ENCODE measurements at places on chromosomes 12 and 14.

DNA sequence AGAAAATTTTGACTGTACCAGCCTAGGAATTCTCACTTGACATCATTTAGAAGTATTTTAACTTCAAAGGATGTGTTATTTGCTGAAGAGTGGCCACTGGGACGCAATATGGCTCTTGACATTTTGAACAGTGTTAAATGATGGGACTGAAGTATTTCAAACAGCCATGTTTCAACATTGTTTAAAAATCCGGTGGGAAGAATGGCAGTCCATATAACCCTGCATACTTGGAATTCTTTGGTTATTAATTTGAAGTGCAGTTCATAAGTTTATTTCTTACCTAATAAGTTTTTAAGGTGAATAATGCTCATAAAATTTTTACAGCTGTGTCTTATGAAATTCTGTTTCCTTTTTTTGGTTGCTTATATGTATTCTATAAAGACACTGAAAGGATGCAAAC lies 8.3 kb downstream of the TMTC2 start:
- DNase-seq, result no peak

DNA sequence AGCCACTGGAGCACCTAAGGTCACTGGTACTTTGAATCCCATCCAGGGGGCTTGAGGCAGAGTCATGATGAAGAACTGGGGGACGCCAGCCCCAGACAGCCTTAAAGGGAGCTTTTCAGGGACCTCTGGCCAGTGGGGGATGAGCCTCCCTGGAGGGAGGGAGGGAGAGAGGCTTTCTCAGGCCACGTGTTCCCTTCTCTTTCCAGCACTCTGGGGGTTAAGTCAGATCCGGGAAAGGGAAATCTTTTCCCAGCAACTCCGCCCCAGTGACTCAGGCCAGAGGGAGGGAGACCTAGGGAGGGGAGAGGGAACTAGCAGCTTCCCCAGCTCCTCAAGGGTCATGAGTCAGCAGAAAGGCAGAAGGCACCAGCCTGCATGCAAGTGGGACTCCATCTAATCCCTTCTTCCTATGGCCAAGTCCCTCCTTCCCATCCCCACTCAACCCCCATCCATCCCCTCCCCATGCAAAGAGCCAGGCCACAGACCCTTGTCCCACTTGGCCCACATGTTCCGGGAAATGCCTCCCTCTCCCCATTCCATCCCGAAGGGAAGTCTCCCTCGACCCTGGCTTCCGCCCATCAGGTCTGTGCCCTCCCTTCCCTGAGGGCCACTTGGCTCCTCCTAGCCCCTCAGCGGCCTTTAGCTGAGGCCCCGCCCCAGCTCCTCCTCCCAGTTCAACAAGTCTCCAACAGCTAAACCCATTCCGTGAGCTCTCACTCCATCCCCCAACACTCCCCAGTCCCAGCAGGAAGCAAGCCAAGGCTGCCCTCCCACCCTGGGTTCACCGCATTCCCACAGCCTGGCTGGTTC lies 5.6 kb downstream of the TNFRSF1A start:
- DNase-seq, result peak; percentile 92

DNA sequence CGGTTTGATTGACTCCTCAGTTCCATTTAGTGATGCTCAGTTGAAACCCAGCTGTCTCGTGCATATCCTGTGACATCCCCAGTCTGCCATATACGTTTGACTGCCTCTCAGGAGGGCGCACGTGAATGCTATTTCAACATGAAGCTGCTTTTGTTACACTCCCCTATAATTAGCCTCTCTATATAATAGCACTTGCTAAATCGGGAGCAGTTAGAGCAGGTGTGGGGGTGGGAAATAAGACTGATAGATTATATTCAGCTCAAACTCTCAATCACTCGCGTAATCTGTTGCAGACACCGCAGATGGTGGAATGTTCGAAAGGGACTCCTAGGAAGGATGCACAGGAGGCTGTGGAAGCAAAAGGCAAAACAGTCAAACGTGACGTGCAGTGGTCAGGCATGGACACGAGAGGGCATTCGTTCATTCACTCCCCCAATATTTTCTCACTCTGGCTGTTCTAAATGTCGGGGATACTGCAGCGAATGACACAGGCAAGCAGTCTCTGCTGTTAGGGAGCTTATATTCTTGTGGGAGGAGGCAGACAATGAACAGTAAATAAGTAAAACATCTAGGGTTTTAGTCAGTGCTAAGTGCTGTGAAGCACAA lies 29.8 kb downstream of the KCNA1 start:
- no peak for DNase-seq

DNA sequence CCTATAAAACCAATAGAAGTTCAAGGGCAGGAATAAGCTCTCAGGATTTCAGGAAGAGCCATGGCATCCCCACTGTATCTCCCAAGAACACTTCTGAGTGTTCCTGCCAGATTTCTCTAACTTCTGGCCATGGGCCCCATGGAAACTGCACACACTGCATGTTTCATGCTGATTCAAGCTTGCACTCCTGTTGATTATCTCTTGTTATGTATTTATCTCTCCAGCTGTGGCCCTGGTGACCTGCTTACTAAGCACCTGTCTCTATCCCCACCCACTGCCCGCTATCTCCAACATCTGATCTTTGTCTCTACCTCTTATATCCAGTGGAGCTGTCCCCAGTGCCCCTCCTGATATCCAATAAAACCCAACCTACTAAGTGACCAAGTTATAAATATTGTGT lies 285.3 kb downstream of the PDZRN4 start:
- DNase-seq, result no peak

GRCh38 chr14:55267820-55268219 lies 3.4 kb upstream of the FBXO34 start:
- no peak for DNase-seq

DNA sequence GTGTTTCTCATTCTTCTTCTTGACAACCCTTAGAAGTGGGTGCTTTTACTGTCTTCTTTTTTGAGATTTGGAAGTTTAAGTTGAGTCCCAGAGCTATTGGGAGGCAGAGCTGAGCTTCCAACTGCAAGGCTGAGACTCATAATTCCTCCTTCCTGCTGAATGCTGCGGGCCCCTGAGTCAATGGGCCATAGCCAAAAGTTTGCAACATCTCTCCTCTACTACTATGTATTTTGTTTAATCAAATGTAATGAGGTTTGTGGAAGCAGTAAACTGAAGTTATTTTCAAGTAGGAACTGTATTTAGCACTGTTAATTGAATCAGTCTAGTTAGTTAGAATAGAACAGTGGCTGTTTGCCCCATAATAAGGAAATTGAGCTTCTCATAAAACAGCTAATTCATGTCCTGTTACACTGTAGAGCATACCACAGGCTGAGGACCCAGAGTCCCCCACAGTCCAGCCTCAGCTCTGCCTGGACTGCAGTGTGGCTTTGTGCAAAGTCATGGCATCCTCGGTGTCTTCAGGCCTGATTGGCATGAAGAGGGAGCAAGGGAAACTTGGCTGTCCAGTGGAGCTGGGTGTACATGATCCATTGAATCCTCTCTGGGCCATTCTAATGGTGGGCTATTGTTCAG lies 631.7 kb downstream of the VRK1 start:
- DNase-seq, result no peak

GRCh38 chr12:107125833-107126232 lies 32.5 kb upstream of the CRY1 start:
- no peak for DNase-seq

- no peak for DNase-seq
Observed at GRCh38 chr14:100783630-100784370, 42.1 kb upstream of the MEG3 start.
